ENCODE measurements at places on chromosomes 16 and 17.

DNA sequence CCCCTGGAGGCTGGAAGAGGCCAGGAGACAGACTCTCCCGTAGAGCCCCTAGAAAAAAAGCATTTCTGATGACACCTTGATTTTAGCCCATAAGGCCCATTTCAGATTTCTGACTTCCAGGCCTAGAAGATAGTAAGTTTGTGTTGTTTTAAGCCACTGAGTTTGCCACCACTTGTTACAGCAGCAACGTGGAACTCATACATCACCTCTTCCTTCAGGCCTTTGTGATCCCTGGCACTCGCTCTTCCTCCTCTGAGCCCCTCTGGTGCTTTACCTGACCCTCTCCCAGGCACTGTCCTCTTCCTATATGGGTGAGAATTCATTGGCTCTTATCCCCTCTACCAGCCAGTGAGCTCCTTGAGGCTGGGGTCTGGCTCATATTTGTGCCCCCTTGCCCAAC is 18.7 kb upstream of the KRT19 start:
- DNase-seq = no peak

GRCh38 chr16:59684911-59685310 is 950.8 kb upstream of the GOT2 start:
- DNase-seq = no peak

DNA sequence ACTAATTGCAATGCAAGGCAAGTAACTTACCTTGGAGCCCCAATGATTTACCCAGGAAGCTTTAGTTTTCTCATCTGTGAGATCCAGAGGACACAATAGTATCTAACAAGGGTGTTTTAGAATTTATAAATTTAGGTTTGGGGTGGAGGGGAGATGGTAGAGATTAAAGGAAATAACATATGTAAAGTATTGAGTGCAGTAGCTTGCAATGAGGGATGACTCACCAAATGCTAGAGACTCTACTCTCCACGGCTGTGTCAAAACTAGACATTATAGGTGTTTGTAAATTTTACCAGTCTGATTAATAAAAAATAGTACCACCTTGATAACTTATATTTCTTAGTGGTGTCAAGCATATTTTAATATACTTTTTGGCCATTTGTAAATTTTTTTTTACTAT is 3.7 kb upstream of the ABCA9 start:
- DNase-seq = no peak

GRCh38 chr17:1034652-1035210 is 37.8 kb downstream of the TIMM22 start:
- no peak for DNase-seq

GRCh38 chr17:71985111-71986039 is 135.4 kb upstream of the SOX9 start:
- no peak for DNase-seq

DNA sequence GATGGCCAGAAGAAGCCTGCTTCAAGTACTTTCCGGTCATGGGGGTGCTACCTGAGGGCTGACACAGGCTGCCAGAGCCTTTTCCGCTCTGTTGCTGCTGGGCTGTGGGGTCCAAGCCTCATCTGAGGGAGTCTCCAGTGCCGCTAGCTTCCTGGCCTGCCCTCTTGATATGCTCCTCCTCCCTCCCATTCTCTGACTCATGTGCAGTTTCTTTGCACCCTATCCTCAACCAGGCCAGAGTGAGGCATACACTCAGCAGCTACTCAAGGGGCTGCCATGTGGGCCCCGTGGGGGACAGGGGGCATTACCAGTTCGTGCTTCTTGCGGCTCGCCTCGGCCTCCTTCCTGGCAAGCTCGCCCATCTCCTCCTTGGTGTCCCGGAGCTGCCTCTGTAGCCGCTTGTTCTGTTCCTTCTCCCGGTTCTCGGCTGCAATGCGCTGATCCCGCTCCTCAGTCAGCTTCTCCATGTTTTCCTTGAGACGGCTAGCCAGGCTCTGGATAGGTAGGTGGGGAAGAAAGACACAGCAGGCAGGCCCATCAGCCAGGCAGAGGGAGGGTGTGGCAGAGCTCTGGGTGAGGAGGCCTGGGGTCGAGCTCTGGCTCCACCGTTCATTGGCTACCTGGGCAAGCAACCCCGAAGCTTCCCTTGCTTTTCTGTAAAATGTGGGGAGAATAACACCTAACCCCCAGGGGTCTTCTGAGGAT is 43.8 kb downstream of the PIPOX start:
- no peak for DNase-seq

GRCh38 chr17:58531661-58532554 is 17.5 kb upstream of the MTMR4 start:
- DNase-seq = peak; percentile 58

DNA sequence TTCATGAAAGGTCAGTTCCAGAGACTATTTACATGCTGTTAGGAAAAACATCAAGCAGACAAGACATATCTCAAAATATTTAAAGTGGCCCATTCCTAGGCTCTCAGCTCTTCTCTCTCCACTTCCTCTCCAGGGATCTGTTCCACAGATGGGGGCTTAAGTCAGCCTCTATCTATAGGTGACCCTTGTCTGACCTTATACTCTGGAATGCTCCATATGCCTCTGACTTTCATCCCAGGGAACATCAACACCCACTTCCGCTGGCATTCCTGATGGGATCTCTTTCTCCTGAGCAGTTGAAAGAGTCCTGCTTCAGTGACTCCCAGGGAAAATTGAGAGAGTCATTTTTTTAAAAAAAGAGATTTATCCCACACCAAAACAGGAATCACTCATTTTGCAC is 11.5 kb upstream of the WIPI1 start:
- no peak for DNase-seq

- DNase-seq = no peak
These were observed 393.0 kb downstream of the CA10 start for GRCh38 chr17:51765282-51766135.

- no peak for DNase-seq
These were observed 33.2 kb downstream of the CYB5D2 start for GRCh38 chr17:4175921-4176807.

- DNase-seq = peak; percentile 31
These were observed 11.4 kb downstream of the HSD3B7 start for GRCh38 chr16:30996324-30996984.

DNA sequence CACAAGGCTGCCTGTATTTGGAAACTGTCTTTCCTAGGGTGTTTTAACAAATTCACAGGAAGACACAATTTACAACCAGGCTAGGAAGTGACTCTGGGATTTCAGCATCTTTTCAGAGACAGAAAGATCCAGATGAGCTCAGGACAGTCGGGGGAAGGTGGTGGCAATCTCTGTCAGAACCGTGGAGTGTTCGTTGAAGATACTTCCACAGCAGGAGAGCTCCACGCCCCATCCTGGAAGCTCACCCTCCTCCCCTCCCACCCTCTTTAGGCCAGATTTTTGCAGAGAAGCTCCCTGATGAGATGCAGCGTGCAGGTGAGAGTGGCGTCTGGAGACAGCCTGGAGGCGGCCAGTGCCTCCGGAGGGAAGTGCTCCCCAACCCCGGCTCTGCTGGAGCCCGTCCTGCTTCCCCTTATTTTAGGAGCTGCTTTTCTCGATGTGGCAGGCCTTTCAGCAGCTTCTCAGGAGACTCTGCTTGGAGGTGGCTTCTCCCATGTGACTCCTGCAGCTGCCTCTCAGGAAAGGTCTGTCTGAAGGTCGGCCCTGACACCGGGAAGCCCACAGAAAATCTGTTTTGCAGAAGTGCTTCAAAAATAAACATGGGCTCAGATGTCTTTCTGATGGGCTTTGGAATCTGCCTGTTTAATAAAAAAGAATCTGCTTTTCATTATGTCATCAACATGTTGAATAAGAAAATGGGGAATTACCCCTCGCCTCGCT is 186.4 kb upstream of the CHMP6 start:
- no peak for DNase-seq

- DNase-seq = no peak
These were observed 125.0 kb upstream of the IRX3 start for GRCh38 chr16:54411544-54411943.

DNA sequence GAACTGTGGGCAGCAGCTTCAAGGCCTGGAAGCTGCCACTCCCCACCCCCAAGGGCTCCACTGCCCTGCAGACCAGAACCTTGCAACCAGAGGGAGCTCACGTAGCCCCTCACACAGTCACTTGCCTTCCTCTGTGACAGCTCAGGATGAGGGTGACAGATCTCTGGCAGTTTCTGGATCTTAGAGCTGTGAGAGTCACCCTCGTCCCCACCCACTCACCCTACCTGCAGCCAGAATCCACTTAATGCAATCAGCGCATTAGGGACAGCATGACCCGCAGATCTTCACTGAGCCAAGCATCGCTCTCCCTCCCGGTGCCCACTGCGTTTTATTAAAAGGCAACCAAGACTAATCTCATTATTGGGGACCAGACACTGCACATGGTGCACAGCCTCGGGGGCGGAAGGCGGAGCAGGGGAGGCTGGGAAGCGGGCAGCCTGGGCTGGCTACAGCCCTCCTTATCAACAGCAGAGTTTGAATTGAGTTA is 3.5 kb downstream of the CYB561 start:
- no peak for DNase-seq

DNA sequence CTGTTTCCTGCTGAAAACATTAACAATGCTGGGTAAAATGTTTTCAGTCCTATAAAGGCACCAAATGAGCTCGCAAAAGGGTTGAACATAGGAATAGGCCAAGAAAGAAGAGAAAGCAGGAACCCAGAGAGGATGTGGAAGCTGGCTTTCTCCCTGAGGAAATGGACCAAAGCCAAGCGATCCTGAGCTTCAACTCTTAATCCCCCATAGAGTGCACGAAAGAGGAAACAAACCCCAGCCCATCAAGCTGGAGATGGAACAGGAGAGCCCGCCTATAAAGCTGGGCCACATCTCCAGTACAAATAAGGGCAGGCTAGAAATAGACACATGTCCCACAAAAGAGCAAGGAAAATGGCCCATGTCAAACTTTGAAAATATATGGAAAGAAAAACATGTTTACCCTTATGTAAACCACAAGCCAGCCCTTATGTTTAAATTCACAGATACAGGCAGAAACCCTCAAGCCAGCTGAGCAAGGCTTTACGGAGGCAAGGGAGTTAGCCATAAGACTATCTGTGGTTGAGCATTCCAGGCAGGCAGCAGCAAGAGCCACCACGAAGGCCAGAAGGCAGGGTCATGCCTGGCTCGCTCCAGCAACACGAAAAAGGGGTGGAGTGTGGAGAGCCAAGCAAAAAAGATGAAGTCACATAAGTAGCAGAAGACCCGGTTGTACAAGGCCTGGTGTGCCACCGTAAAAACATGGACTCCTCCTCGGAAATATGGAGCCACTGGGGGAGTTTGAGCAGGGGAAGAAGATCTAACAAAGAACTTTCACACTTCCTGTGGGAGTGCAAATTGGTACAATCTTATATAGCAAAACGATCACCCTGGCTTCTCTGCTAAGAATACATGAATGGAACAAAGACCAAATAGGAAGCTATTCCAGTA is 27.8 kb downstream of the COPRS start:
- DNase-seq = no peak

GRCh38 chr17:57935833-57936807 is 19.1 kb downstream of the CUEDC1 start:
- peak; percentile 53 for DNase-seq

DNA sequence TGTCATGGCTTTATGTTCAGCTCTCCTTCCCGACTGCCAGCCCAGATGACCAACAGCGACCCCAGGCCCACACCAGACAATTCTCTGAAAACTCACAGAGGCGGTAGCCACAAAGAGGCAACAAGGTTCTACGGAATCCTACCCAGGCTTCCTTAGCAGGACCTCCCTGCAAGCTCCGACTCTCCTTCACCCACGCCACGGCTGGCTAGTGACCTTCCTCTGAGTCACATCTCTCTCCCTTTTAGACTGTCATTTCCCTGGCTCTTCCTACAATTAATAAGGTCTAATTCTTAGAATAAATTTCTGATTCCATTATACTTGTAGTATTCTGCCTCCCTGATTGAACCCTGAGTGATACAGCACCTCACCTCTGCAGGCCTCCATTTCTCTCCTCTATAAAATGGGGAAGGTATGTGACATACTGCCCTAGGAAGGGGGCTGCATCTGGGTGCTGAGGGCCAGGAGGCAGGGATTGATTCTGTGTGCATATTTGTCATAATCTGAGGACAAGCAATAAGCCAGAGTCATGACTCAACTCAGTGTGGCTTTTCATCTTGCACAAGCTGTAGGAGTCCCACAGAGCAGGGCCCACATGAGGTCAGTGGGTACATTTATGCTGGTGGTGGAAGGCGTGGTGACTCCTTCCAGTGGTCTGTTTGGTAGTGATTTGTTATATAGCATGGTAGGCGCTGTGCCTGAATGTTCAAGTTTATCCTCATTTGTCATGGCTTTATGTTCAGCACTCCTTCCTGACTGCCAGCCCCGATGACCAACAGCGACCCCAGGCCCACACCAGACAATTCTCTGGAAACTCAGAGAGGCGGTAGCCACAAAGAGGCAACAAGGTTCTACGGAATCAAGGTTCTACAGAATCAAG is 46.2 kb downstream of the SMPD3 start:
- DNase-seq = no peak

DNA sequence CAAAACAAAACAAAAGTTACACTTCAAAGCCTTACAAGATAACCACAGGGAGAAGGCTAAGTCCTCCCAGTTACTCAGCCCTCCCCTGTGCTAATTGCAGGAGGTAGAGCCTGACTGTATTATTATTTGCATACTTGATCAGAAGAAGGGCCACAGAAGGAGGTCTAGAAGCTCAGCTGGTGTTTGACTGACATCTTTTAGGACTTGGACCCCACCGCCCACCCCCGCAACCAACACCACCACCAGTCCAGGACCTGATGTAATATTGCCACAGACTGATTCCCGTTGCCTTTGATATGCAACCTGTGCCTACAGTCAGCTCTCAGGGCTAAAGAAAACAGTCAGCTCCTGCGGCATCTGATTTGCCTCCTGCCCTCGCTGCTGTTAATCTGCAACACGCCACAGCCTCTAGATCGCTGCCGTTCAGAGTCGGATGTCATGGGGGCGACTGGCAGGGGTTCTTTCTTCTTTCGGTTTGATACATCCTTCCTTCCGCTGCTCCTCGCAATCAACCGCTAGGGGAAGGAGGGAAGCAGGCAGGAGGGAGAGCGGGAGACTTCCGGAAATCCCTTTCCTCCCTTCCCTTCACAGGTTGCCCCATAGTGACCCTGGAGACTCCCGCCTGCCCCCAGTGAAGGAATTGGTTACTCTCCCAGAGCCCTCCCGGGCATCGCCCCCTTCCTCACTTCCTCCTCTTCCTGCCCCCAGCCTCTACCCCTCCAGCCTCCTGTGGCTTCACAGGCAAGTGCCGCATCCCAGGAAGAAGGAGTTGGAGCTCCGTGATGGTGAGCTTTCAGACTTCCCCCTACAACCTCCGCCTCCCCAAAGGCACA is 90.5 kb upstream of the SOX9 start:
- peak; percentile 50 for DNase-seq

DNA sequence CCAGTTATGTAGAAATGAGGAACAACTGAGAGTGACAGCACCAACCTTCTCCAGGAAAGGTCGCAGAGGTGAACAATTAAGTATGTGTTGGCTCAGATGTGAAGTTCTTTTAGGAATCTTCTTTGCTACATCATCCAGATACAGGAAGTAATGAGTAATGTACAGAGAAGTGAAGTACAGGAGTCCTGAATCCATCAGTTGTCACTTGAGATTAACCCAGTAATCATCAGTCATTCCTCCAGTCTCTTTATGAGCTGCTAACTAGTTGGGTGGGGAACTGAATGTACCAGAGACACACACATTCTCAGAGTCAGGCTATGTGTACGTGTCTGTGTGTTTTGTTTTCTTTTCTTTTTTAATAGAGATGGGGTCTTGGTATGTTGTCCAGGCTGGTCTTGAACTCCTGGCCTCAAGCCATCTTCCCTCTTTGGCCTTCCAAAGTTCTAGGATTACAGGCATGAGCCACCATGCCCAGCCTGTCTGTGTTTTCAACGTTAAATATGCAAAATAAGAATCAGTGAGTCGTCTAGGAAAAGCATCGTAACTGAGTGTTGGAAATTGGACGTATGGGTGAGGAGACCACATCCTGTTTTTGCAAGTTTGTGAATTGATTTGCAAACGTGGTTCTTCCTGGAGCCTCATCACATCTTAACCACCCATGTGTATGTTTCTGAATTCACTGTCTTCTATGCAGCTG is 19.9 kb downstream of the ZNF200 start:
- no peak for DNase-seq
